ENCODE measurements at places on chromosomes 1 and 21. TPM values are rescaled to one million over a fixed set of nuclear protein-coding genes. Genes with fewer than 3 reads are reported as not detected.

PLA2G2D gene
- total RNA-seq, result not detected

TGFBR3 gene
- total RNA-seq, result 10.3 TPM

DNA sequence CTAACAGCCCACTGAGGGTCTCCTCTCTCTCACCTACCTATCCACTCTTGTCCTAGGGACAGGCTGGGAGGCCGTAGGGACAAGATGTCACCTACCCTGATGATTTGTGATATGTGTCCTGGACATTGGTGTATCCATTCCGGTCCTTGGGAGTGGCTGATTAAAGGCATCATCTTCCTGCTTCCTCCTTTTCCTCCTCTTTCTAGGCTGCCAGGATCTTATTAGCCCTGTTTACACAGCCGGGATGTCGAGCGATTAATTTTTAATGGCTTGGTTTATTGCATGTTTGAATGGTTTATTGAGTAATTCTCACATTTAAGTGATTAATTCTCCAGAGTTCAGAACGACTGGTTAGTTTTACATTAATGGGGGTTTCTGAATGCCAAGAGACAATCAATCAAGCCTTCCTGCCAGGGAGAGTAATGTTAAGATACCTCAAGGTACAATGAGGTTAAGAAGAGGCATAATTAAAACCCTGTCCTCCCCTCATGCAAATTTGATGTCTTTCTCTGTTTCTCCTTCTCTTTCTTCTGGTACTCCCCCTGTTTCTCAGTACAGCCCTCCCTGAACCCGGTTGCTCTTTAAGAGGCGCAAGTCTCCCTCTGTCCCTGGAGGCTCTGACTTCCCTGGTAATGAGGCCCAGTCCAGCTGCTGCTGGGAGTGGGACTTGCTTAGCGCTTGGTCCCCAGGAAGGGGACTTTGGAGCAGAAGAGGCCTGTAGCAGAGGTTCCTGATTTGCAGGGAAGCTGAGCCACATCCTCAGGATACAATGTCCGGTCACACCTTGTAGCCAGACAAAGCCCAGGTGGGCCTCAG lies 50.9 kb downstream of the ACTL8 start:
- H3K4me3 ChIP-seq, result no peak overlapping the region
- H3K36me3 ChIP-seq, result no peaks in the 10 kb centered on the region
- H3K27ac ChIP-seq, result no peak overlapping the region
- H3K27me3 ChIP-seq, result peaks cover 8% of the 10 kb centered on the region

DNA sequence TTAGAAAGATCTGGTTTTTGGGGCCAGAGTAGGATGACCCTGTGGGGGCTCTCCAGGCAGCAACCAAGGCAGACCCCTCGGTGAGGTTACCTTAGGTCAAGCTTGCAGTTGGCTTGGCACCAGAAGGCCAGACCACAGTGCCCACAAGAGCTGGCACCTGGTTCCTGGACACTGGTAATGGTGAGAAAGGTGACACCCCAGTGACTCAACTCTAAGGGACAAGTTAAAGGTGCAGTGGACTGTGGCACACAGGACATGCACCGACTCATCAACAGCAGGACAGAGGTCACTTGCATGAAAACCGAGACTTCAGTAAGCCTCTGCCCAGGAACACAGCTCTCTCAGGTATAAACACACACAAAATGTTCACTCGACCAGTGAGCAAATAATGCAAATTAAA lies 6.7 kb downstream of the LRRC38 start:
- no peaks in the 10 kb centered on the region for H3K4me1 ChIP-seq
- no peaks in the 10 kb centered on the region for H3K36me3 ChIP-seq
- H3K4me3 ChIP-seq, result no peak overlapping the region
- no peak overlapping the region for H3K27ac ChIP-seq
- no peak for DNase-seq
- H3K27me3 ChIP-seq, result peaks cover 27% of the 10 kb centered on the region

DNA sequence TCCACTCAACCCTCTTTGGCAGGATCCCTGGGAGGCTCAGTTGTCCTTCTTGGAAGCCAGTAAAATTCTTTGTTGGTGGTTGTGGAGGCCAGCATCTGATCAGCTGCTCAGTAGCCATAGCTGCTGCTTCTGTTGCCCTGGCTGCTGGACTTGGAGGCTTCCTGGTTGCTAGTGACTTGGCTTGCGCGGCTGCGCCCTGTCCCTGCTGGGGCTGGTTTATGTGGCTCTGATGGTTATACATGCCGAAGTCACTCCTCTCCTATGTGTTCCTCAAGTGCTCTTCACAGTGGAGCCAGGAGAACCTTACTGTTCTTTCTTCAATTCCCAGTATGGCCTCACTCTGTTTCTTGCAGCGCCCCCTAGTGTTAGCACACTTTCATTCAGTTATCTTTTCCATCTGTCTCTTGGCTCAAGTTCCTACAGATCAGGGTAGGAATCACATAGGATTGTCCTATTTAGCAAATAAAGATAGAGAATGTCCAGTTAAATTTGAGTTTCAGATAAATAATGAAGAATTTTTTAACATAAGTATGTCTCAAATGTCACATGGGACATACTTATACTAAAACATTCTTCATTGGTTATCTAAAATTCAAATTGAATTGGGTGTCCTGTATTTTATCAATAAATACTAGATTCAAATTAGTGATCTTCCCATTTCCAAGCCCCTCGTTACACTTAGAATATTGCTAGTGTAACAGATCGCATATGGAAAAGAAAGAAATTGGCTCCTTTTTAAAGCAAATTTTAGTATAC lies 176.5 kb downstream of the TGFB2 start:
- DNase-seq, result peak; percentile 35
- no peak overlapping the region for H3K27ac ChIP-seq
- H3K4me1 ChIP-seq, result no peaks in the 10 kb centered on the region
- no peak overlapping the region for H3K4me3 ChIP-seq
- no peaks in the 10 kb centered on the region for H3K27me3 ChIP-seq
- H3K36me3 ChIP-seq, result no peaks in the 10 kb centered on the region

- H3K36me3 ChIP-seq, result no peaks in the 10 kb centered on the region
- no peak overlapping the region for H3K27ac ChIP-seq
- no peak overlapping the region for H3K4me3 ChIP-seq
Observed at GRCh38 chr1:60662486-60663044, 419.8 kb upstream of the NFIA start.

GRCh38 chr21:27536319-27536718 lies 569.4 kb upstream of the ADAMTS5 start:
- no peaks in the 10 kb centered on the region for H3K27me3 ChIP-seq
- no peak overlapping the region for H3K27ac ChIP-seq
- no peaks in the 10 kb centered on the region for H3K4me1 ChIP-seq
- no peaks in the 10 kb centered on the region for H3K36me3 ChIP-seq
- no peak overlapping the region for H3K4me3 ChIP-seq

GRCh38 chr1:159838715-159839114 lies 12.0 kb downstream of the SLAMF8 start:
- DNase-seq, result no peak
- no peaks in the 10 kb centered on the region for H3K27me3 ChIP-seq
- no peak overlapping the region for H3K4me3 ChIP-seq
- peaks cover 36% of the 10 kb centered on the region for H3K36me3 ChIP-seq

- H3K4me3 ChIP-seq, result no peak overlapping the region
- no peaks in the 10 kb centered on the region for H3K27me3 ChIP-seq
Observed at GRCh38 chr1:96559707-96560596, 161.6 kb upstream of the PTBP2 start.
